Astrocyte (in vitro differentiated cells and primary cell): ENCODE measurements at places on chromosomes 16 and 17. TPM values are rescaled to one million over a fixed set of nuclear protein-coding genes. Genes with fewer than 3 reads are reported as not detected.

- no peak for DNase-seq
Observed at GRCh38 chr17:73895157-73895556, 250.9 kb upstream of the SDK2 start.

- DNase-seq = no peak
Observed at GRCh38 chr17:8091033-8091687, 3.6 kb upstream of the ALOX12B start.

- no peak for DNase-seq
Observed at GRCh38 chr17:73941919-73942530, 261.5 kb upstream of the RPL38 start.

GRCh38 chr16:88505405-88506082 is 52.5 kb downstream of the ZFPM1 start:
- no peak for DNase-seq

DNA sequence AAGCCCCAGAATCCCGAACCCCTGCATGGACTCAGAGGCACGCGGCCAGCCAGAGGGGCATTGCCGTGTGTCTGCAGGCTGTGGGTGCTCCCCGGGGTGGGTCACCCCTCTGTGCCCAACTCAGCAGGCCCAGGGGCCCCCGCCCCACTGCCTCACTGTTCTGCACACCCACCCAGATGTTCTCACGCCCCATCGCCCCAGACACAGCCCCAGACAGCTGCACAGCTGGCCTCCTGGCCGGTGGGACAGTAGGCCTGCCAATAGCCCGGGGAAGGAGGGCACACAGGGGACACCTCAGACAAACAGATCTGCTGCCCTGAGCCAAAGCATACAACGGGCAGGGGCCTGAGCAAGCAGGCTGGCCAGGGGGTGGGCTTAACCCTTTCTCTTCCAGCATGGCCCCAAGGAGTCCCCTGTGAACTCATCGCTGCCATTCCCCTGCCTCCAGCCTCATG is 27.6 kb upstream of the NXPH3 start:
- DNase-seq = no peak

DNA sequence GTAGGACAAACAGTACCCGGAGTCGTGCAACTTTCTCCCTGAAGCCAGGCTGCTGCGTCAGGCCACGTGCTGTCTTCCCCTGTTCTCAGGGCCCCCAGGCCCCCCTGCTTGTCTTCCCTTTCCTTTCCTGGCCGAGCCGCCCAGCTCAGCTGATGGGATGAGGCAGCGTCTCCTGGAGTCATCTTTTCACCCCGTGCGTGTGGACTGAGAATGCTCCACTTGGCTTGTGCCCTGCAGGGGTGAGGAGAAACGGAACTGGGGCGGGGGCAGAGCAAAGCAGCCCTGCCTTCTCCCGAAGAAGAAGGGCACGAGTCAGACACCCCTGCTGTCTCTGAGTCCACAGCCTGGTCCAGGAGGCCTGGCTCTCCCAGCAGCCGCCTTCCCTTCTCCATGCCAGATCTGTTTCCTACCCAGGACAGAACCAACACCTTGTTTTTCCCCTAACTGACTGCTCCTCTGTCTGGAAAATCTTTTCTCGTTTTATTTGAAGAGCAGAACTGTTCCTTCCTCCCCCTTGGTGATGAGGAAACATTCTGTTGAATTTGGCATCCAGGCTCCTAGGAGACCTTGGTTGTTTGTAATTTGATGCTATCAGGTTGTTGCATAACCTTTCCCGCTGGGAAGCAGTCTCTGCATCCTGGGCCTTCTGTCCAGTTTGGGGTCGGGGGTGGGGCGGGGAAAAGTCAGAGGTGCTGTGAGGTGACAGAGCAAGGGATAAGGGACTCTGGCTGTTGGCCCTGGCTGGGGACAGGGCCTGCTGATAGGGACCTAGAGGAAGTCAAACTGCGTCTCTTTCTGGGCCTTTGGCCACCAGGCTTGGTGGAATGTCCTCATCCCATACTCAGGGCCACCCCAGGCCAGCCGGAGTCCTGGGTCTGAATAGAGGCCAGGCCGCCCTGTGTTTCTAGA is 78.8 kb downstream of the WIPI1 start:
- peak; percentile 80 for DNase-seq

DNA sequence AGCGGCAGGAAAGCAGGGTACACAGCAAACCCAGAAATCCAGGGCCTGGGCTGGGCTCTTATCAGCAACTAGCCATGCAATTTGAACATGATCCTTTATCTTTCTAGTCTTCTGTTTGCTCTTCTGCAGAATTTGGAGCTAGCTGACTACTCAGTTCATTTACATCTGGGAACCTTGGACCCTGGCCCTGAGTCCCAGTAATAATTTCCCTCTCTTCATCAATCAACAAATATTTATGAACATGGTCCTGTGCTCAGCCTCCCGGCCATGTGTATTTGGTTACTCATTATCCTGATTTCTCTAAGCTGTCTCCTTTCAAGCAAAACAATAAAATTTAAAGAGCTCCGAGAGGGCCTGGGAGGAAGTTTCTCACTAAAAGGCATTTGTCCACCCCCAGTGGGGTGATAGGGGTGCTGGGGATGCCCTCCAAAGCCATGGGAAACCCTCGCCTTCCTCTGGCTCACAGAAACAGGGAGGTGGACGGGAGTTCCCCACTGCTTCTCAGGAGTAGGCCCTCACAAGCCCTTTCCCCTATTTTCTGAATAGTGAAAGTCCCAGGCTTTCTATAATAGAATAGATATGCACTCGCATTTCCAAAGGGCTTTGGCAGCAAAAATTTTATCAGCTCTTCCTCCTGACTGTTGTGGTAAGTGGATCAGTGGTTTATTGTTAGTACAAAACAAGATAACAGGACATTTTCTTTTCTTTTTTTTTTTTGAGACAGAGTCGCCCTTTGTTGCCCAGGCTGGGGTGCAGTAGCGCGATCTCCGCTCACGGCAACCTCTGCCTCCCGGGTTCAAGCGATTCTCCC is 6.9 kb upstream of the WDR59 start:
- no peak for DNase-seq

DNA sequence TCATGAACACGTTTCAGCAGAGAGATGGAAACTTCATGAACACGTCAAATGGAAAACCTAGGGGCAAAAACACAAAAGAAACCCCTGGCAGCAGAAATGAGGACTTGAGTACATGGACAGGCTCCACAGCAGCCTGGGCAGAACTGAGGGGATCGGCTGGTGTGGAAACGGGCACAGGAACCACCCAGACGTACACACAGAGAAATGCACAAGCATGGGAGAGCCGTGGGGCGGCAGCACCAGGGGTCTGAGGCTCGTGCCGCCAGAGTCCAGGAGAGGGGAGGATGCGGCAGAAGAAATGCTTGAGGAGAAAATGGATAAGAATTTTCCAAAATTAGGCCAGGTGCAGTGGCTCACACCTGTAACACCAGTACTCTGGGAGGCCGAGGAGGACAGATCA is 30.0 kb downstream of the MAP1LC3B start:
- DNase-seq = no peak

GRCh38 chr17:59491353-59492090 is 73.9 kb upstream of the DHX40 start:
- DNase-seq = no peak

GRCh38 chr17:60305141-60305540 is 86.8 kb downstream of the USP32 start:
- DNase-seq = no peak

GRCh38 chr16:56683424-56684172 is 1.3 kb downstream of the MT1X start:
- no peak for DNase-seq

GRCh38 chr17:76994237-76994637 is 126.0 kb downstream of the MGAT5B start:
- peak; percentile 14 for DNase-seq

DNA sequence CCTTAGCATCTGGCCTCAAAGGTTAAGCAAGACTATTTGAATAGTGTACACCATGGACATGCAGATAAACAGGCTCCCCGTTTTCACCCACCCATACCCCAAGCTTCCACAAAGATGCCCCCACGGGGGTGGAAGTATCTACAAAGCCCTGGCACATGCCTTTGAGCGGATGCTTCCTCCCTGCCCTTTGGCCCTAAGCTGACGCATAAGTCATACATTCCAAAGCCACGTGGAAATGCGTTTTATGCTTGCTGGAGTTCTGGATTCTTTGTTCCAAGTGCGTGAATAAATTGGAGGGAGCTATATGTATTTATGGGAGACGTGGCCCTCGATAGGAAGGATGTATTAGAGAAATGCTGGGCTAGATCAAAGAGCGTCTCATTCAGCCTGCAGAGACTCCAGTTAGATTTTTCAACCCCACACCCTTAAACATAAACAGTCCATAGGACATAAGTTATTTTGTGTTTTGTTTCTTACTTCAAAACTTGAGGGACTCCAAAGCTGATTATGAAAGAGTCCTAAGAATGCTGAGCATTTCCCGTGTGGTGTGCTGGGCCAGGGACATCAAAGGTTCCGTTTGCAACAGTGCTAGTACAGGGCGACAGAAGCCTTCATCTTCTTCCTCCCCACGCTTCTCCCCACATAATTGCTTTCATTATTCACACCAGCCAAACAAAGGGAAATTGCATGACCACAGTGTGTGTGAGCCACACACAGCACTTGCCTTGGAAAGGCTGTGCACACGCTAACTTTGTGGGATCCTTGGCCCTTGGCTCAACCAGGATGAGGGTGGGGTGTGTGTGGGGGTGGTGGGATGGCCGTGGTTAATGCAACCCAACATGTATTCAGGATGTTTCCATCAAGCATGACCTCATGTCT is 73.6 kb downstream of the WIPI1 start:
- peak; percentile 93 for DNase-seq

GRCh38 chr17:29732613-29733012 is 109.9 kb upstream of the CORO6 start:
- DNase-seq = peak; percentile 64

GRCh38 chr16:25135254-25135878 is 23.8 kb downstream of the LCMT1 start:
- DNase-seq = peak; percentile 60

DNA sequence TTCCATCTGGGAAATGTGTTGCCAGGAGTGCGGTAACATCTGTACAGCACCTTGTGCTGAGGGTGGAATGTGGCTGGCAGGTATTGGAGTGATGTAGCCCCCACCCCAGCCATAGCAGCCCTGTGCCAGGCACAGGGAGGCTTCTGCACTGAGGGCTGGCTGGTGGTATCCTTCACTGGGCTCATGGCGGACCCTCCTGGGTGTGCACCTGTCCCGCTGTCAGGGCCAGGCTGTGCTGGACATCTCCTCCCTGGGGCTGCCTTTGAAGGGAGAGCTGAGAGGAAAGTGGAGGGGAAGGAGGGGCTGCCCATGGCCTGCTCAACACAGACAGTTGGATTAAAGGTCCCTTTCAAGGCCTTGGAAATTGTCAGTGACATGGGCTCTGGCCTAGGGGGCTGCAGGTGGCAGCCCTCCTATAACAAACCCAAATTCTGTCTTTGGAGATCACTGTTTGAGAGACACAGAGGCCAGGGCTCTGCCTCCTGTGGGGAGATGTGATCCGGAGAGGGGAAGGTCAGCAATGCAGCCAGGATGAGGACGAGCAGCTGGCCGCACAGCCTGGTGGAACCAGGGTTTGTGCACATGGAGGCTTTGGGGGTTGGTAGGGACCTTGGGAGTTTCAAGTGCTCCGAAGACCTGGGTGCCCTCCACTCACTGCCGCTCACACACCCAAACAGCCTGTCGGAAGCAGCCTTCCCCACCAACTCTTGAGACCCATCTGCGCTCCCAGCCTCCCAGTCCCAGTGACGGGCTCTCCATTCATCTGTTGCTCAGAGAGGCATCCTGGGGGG is 22.8 kb downstream of the NKD1 start:
- DNase-seq = no peak

DNA sequence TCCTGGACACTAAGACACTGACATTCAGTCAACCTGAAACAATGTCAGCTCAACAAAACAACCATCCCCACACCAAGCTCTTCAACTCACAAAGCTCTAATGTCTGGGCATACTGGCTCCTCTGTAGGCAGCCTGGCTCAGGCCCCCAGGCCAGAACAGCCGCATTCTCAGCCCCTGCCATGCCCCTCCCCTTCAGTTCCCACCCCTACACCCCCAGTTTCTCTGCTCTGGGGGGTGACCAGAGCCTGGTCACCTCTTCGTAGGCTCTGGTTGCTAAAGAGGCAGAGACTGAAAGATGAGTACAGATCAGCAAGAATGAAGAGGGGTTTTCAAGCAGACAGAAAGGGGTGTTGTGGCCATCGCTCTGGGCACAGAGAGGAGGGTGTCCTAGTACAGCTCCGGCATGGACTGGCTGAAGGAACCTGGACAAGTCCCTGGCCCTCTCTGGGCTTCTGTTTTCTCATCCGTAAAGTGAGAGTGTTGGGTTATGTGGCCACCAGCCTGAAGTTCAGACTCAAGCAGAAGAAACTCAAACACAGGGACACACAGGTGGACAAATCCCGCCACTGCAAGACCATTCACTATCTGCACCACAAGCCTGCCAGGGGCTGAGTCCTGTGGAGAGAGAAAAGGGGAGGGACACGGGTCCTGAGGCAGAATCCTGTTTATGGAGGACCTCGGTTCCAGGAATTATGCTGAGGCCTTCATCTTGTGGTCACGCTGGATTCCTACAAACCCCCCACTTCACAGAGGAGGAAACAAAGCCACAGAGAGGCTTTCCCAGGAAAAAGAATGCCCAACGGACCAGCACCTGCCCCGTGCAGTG is 987 bp upstream of the SLC4A1 start:
- DNase-seq = no peak

GRCh38 chr17:19645734-19646201 is 2.8 kb upstream of the ALDH3A2 start:
- peak; percentile 19 for DNase-seq

DNA sequence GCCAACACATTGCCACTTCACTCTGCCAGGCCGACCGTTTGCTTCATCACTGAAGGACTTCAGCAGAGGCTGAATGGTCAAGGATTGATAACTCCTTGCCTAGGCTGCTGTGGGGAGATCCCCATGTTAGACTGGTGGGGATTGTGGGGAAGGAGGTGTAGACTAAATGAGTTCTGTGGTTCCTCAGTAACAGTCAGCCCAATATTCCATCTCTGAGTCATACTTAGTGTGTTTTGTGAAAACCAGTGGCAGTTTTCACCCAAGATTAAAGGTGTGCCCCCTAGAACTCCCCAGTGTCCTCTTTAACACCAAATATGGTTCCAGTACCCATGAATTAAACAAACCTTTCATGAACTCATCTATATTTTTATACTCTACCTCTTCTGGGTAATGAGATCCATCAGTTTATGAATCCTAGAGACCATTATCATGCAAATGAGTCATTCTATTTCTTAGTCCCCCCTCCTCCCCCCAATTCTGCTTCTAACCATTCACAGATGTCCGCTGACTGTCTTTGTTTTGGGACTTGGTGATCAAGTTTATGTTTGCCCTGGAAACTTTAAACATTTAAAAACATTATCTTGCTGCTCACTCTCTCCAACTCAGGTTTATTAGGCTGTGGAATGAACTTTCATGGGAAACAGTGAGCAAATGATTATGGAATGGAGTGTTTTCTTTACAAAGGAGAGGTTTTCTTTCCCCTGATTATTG is 66.8 kb upstream of the GAS7 start:
- no peak for DNase-seq

- DNase-seq = no peak
Observed at GRCh38 chr17:49748791-49749190, 15.1 kb downstream of the FAM117A start.

- no peak for DNase-seq
Observed at GRCh38 chr17:41864498-41864835, 756 bp downstream of the KLHL11 start.

GRCh38 chr17:77246110-77247047 is 105.6 kb downstream of the SEC14L1 start:
- DNase-seq = no peak

The KRTAP4-5 gene
- total RNA-seq = not detected in 2 replicates

The OR2C1 gene
- not detected in 2 replicates for total RNA-seq

The NRN1L gene
- 0.82 and 0.91 TPM in 2 replicates for total RNA-seq

The FN3KRP gene
- total RNA-seq = 14.8 and 15.4 TPM in 2 replicates

The LITAFD gene
- not detected in 2 replicates for total RNA-seq

The MARCHF10 gene
- total RNA-seq = not detected in 2 replicates

The KRTAP4-7 gene
- not detected in 2 replicates for total RNA-seq

The SPEM2 gene
- 0.14 and 0.17 TPM in 2 replicates for total RNA-seq

The PLD6 gene
- 0.31 and 0.64 TPM in 2 replicates for total RNA-seq

The KIF19 gene
- total RNA-seq = not detected in 2 replicates

The CDRT15L2 gene
- total RNA-seq = not detected in 2 replicates
